Fibroblast of upper back skin (primary cell): ENCODE measurements at places on chromosomes 16 and 17.

DNA sequence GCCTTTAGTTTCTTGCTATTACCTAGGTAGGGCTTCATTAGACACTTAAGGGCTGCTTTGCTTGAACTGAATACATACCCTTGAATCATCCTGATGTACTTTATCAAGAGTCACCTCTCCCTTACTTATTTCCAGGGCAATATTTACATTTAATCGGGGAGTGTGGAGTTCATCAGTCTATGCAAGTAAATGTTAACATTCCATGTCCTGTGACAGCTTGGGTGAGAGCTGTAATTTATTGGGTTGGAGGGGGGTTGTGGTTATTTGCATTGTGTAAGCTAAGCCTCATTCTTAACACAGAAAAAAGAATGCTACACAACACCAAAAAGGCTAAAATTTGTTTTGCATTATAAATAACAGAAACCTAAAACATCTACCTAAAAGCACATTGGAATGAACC lies 16.7 kb downstream of the KCNJ16 start:
- no peak for DNase-seq

DNA sequence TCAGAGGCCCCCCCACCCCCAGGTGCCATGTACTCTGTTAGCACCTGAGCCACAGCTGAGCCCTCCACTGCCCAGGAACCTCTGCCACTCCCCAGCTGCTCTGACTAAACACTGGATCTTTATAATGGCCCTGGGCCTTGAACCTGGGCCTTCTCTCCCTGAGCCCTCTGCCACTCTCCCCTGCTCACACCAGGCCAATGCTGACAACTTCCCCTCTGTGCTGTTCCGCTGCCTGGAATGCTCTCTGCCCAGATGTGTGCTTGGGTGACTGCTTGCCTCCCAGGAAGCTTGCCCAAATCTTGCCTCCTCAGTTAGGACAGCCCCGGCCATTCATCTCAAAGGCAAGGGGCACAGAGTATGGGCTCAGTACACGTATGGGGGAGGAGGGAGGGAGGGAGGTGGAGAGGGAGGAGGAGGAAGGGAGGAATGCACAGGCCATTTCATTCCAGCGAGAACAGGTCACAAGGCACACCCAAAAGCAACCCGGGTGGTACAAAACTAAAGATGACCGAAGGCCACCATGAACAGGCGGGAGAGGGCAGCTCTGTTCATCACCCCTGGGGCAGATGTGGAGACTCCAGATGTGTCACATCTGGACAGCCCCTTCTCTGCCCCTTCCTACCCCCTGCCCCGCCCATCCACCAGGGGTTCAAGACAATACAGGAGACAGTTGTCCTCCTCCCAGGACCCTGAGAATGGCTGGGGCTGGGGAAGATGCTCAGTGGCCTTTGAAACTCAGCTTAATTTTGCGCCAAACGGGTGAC lies 15.3 kb upstream of the TNFRSF13B start:
- no peak for DNase-seq

GRCh38 chr17:79777894-79778503 lies at the start of gene CBX2:
Gene CBX2 (plus strand): TSS chr17:79778148. CDS start chr17:79778236, 88 bp downstream.
- DNase-seq: peak; percentile 72

DNA sequence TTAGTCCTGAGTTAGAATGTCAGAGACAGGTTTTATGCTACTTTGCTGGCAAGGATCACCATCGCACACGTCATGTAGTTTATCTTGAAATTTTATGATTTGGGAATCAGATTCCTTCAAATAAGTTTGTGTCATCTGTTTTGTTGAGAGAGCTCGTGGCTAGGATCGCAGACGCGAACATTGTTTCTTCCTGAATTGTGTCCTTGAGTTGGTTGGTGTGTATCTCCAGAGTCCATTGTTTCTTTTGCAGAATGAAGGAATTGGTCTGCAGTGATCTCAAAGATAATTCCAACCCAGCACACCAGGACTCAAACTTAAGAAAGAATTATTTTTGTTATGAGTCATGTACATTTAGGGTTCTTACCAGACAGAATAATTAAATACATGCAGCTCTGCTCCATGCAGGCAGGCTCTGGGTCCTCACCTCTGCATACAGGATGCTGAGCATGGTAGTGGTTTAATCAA lies 51.6 kb downstream of the PRKCA start:
- DNase-seq: peak; percentile 74

GRCh38 chr17:32590974-32591373 lies 104.2 kb downstream of the CDK5R1 start:
- DNase-seq: no peak

DNA sequence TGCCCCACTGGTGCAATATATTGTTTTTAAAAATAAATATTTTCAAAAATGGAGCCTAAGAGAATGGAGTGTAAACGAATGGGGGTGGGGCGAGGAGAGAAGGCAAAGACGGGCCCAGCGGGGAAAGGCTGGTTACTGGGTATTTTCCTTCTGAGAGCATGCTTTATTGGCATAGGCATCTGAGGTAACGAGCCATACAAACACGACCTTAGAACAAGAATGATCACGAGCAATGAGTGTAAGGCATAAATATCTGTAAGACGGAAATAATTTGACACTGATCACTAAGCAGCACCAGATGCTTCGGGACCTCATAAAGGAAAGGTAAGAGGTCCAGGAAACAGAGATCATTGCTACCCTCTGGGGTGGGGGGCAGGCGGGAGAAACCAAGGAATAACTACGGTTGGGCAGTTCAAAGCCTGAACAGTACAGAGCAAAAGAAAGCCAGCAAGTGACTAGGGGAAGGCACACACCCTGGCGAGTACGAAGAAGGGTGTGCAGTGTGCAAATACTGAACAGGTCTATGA lies 959 bp downstream of the SSH2 start:
- peak; percentile 19 for DNase-seq

- no peak for DNase-seq
Measured at GRCh38 chr17:68516732-68517131, 4.5 kb downstream of the PRKAR1A start.

GRCh38 chr16:69482410-69482991 lies 58.1 kb downstream of the CYB5B start:
- DNase-seq: peak; percentile 67

GRCh38 chr17:42512733-42513251 lies 23.2 kb upstream of the NAGLU start:
- DNase-seq: no peak

GRCh38 chr17:60724647-60725046 lies 47.0 kb downstream of the BCAS3 start:
- DNase-seq: no peak

- DNase-seq: no peak
Measured at GRCh38 chr16:56093055-56093454, 98.2 kb upstream of the GNAO1 start.

- no peak for DNase-seq
Measured at GRCh38 chr17:77635176-77635575, 323.3 kb upstream of the TNRC6C start.

- no peak for DNase-seq
Measured at GRCh38 chr17:42891539-42892152, 9.0 kb upstream of the G6PC1 start.

- DNase-seq: peak; percentile 91
Measured at GRCh38 chr17:4945176-4945943, 3.0 kb downstream of the PFN1 start.

DNA sequence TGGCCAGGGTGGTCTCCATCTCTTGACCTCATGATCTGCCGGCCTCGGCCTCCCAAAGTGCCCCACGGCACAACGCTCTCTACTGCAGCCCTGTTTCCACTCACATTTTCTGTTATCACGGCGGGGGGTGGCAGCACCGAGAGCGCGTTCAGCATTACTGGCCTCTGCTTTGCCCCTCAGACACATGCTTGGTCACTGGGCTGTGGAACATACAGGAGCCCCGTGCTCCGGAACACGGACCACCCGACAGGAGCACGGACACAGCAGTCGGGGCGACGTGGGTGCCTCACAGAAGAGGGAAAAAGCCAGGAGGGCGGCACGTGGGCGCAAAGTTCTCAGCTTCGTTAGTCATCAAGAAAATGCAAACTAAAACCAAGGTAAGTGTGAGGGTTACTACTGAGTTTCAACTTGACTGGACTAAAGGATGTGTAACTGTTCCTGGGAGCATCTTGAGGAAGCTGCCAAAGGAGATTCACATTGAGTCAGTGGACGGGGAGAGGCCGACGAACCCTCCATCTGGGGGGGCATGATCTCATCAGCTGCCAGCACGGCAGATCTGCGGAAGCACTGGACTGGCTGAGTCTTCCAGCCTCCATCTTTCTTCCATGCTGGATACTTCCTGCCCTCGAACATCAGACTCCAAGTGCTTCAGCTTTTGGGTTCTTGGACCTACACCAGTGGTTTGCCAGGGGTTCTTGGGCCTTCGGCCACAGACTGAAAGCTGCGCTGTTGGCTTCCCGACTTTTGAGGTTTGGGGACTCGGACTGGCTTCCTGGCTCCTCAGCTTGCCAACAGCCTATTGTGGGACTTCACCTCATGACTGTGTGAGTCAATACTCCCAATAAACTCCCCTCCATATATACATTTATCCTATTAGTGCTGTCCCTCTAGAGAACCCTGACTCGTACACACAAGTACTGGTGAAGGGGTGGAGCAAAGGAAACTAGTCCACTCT lies 106.8 kb downstream of the ZNF778 start:
- DNase-seq: peak; percentile 76

DNA sequence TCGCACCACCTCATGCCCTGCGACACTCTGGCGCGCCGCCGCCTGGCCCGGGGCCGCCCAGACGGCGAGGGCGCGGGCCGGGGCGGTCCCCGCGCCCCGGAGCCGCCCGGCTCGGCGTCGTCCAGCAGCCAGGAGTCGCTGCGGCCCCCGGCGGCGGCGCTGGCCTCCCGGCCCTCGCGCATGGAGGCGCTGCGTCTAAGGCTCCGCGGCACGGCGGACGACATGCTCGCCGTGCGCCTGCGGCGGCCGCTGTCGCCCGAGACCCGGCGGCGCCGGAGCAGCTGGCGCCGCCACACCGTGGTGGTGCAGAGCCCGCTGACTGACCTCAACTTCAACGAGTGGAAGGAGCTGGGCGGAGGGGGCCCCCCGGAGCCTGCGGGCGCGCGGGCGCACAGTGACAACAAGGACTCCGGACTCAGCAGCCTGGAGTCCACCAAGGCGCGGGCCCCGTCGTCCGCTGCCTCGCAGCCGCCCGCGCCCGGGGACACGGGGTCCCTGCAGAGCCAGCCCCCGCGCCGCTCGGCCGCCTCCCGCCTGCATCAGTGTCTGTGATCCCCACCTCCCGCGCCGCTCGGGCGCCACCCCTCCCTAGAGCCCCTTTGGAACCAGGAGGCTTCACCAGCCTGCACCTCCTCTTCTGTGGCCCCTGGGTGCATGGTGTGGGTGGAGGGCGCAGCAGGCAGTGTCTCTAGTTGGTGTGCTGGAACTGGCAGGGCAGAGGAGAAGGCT lies 82.3 kb downstream of the ARHGAP23 start:
- peak; percentile 24 for DNase-seq

DNA sequence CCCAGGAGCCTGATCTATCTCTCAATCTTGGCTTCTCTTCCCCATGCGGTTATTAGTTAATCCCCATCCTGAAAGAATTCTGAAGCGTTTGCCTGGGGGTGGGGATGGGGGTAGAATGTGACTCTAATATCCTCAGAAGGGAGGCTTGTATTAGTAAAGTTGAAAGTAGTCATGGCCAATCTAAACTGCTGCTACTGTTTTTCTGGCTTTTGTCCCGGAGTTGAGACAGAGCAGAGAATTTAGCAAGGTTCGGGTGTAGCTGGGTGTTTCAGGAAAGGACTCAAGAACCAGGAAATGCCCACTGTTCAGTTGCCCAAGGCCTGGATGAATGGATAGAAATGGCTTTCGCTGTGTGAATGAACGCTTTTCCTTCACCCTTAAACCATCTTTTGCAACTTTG lies 17.6 kb upstream of the ITGAM start:
- no peak for DNase-seq

- peak; percentile 63 for DNase-seq
Measured at GRCh38 chr17:77436058-77436442, 295.3 kb downstream of the SEC14L1 start.

DNA sequence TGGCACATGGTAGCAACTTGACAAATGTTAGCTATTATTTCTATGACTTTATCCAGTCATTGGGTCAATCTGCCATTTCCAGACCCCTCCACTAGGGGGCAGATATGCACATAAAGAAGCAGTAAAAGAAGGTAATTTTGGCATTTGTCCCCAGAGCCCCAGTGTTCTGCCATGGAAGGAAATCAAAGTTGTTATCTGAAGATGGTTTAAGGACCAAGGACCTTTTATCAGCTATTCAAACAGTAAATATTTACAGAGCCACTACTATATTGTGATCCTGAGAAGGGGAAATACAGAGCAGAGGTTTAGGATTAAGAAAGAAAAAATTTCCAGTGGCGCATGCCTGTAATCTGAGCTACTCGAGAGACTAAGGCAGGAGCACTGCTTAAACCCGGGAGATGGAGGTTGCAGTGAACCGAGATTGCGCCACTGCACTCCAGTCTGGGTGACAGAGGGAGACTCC lies 20.0 kb downstream of the TRAF4 start:
- DNase-seq: peak; percentile 81

DNA sequence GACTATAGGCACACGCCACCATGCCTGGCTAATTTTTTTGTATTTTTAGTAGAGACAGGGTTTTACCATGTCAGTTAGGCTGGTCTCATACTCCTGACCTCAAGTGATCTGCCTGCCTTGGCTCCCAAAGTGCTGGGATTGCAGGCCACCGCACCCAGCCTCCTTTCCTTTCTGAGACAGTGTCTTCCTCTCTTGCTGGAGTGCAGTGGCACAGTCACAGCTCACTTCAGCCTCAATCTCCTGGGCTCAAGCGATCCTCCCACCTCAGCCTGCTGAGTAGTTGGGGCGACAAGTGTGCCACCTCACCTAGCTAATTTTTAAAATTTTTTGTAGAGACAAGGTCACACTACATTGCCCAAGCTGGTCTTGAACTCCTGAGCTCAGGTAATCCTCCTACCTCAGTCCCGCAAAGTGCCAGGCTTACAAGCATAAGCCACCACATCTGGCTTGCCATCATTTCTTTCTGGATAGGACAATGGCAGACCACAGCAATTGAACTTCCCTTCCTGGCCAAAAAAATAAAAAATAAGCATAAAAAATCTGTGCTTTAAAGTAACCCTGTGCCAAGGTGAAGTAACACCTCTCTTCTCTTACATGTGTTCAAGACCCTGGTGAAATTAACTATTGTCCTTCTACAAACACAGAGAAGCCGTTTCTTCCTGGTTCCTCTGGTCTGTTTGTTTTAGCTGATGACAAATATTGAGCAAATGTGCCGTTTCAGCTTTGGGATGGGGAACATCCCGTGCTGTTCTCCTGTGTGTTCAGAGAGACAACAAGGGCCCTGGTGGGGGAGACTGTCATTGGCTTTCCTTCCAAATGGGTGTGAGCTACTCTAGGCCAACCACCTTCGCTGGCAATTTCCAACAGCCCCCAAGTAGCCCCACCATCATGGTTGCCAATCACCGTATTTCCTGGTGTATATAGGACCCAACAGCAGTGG lies 60.2 kb downstream of the EMP2 start:
- DNase-seq: no peak

DNA sequence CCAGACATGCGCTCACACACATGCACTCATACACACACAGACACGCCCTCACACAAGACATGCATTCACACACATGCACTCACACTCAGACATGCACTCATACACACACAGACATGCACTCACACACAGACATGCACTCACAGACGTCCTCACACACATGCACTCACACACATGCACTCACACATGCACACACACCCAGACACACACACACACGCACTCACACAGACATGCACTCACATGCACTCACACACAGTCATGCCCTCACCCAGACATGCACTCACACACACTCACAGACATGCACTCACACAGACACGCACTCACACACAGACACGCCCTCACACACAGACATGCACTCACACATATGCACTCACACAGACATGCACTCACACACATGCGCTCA lies 2.1 kb upstream of the ZNF469 start:
- no peak for DNase-seq

- no peak for DNase-seq
Measured at GRCh38 chr17:13933441-13934276, 135.6 kb upstream of the COX10 start.
